ENCODE measurements at places on chromosomes 7 and 10.

GRCh38 chr7:139619367-139619657, 95.8 kb downstream of the CLEC2L start:
- DNase-seq: no peak

- peak; percentile 66 for DNase-seq
These were observed 19.5 kb downstream of the LRMDA start for GRCh38 chr10:75450644-75451640.

DNA sequence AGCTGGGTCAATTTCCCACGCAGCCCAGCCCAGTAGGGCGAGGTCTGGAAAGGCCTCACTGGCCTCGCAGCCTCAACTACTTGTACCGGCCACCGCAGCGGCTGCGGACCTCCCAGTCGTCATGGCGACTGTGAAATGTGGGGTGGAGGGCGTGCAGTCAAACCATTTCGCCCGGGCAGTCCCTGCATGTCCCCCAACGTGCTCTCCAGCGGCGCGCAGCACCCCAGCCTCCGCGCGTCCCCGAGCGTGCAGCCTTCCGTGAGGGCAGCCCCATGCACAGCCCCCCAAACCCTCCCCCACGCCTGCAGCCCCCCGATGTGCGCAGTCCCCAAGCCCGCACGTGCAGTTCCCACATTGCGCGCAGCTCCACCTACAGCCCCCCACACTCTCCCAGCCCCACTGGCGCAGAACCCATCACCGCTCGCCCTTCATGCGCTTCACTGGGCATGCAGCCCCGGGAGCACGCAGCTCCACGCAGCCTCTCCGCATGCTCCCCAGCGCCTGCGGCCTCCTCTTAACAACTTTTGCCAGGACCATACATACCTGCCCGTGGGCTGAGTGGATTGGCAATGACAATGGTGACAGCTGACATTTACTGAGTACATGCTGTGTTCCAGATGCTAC, 34.5 kb upstream of the SFTPD start:
- DNase-seq: no peak

GRCh38 chr7:155090684-155091083, 20.6 kb downstream of the HTR5A start:
- no peak for DNase-seq

DNA sequence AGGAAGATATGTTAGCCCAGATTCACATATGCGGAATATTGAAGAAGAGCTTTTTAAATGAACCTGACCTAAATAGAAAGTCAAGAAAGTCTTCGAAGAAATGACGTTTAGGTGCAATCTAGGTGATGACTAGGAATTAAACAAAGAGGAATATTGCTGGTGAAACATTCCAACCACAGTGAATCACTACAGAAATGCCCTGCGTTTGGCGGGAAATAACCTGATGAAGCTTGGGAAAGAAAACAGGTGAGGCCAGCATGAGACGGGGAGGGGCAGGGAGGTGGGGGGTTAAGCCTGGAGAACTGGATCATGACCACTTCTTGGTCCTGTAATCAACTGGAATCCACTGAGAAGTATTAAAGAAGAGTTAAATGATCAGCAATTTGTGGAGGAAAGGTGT, 299.4 kb upstream of the VSTM2A start:
- DNase-seq: no peak

DNA sequence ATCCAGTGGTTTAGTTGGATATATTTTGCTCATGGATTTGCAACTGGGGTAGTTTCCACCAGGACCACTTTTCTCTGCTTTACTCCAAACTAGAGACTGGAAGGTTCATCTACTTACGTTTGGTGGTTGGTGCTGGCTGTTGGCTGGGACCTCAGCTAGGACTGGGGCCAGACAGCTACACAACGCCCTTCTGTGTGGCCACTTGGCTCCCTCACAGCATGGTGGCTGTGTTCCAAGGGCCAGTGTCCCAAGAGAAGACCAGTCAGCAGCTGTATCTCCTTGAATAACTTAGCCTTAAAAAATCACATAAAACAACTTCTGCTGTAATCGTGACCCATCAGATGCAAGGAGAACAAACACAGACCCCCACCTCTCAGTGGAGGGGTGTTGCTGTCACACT, 4.2 kb upstream of the KCNH2 start:
- DNase-seq: no peak

GRCh38 chr7:88276605-88277153, 30.0 kb downstream of the STEAP4 start:
- no peak for DNase-seq

GRCh38 chr10:33215635-33216034, 118.8 kb downstream of the NRP1 start:
- no peak for DNase-seq

DNA sequence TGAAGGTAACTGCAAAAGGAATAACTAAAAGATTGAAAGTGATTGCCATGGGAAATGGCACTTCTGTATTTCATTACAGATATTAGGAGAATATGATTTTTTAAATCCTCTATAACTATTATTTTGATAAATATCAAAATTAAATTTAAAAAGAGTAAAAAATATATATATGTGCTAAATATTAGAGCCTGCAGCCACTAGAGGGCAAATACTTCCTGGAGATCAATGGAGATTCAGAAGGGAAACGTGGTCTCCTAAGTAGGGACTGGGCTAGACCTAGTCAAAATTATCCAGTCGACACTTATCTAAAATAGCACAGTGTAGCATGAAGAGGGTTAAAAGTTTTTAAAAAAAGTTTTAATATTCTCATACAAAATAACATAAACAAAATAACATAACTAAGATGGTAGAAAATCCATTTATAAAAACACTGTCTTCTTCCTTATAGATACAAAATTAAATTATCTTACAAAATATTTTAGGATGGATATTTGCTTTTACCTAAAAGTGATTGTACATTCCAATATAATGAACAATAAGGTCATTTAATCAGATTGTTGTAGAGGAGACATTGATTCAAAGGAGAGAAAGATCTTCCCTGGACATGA, 434.3 kb downstream of the MDFIC start:
- DNase-seq: no peak

DNA sequence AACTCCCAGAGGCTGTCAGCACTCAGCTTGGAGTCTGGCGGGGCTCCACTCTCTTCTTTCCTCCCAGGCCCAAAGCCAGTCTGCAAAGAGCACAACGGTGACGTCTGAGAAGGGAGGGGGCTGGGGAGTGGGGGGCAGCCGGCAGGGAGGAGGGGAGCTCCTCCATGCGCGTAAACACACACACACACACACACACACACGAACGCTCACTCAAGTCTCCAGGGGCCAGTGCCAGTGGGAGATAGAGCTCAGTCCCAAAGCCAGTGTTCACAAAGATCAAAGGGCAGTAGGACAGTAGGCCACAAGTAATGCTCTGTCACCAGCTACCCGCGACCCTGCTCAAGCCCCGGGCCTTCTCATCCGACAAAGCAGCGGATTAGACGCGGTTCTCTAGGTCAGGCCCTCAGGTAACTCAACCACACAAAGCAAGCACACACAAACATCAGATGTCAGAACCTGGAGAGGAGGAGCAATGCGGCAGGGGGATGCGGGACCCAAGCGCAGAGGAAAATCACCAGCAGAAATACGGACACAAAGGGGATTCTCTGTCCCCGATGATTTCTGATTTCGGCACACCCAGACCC, 19.9 kb downstream of the TCAF1 start:
- DNase-seq: peak; percentile 64

- no peak for DNase-seq
These were observed 45.9 kb downstream of the SGMS1 start for GRCh38 chr10:50577681-50578350.

DNA sequence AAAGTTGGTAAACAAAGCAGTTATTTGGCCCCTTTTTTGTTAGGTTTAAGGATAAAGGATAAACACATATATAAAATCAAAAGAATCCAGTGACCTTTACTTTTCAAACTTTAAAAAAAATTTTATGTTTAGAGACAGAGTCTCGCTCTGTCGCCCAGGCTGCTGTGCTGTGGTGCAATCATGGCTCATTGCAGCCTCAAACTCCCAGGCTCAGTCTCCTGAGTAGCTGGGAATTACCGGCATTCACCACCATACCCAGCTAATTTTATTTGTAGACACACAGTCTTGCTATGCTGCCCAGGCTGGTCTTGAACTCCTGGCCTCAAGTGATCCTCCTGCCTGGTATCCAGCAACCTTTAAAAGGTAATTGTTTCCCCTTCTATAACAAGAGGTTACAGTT, 31.3 kb downstream of the GNA12 start:
- no peak for DNase-seq

DNA sequence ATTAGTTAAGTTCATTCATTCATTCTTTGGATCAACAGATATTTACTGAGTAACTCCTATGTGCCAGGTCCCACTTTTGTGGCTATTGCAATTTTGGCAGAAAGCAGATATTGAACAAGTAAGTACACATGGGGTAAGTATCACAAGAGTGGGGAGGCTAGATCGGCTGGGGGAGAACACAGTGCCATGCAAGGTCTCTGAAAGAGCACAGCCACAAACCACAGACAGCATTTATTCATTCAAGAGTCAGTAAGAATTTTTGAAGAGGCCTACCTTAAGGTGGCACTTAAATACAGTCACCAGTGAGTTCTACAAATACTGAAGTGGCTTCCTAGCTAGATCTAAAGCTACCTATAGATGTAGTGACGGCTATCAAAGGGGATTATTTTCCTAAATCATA, 304.2 kb downstream of the RNLS start:
- no peak for DNase-seq

- no peak for DNase-seq
These were observed 97.7 kb upstream of the FEZF1 start for GRCh38 chr7:122402235-122402634.

DNA sequence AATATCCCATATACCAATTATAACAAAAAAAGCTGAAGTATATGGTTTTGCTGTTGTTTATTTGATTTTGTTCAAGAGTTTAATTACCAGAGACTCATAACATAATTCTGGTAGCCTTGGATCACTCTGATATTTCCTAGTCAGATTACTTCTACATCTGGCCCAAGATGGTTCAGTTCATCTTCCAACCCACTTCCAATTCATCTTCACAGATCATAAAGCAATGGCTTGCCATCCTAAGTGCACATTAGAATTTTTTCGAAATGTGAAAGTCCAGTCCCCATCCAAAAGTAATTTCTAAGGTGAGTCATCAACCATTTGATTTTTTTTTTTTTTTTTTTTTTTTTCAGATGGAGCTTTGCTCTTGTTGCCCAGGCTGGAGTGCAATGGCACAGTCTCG, 8.0 kb upstream of the HIBADH start:
- no peak for DNase-seq

- no peak for DNase-seq
These were observed 33.8 kb downstream of the MAP3K8 start for GRCh38 chr10:30467651-30468338.

DNA sequence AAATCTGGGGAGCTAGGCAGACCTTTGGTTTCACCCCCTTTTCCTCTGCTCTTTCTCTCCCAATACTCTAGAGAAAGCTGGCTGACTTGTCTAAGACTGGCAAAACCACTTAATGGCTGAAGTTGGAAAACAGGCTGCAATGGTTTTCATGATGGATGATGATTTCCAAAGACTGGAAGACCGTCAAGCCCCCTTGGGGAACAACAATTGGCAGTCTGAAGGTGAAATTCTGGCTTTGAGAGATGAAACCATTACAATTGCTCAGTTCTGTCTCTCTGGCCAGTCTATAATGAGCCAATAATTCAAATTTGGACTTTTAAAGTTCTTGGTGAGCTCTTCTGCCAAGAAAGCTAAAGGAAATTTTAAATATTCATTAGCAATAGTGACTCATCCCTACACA, 680.5 kb downstream of the PARD3 start:
- DNase-seq: no peak

DNA sequence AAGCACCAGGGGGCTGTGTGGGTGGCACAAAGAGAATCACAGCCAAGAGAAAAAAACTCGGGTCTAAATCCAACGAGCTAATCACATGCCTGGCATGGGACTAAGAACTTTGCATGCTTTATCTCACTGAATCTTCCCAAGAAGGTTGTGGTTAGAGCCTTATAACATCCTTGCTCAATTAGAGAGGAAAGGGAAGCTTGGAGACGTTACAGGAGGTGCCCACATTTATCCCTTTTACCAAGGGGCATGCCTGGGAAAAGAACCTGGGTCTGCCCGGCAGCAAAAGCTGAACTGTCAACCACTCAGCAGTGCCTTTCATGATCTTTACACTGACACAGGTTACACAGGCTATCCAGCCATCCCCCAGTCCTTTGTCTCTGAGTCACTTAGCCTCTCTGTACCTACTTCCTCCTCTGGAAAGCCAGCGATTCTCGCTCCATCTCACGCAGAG, 190.1 kb downstream of the PRPF18 start:
- no peak for DNase-seq

DNA sequence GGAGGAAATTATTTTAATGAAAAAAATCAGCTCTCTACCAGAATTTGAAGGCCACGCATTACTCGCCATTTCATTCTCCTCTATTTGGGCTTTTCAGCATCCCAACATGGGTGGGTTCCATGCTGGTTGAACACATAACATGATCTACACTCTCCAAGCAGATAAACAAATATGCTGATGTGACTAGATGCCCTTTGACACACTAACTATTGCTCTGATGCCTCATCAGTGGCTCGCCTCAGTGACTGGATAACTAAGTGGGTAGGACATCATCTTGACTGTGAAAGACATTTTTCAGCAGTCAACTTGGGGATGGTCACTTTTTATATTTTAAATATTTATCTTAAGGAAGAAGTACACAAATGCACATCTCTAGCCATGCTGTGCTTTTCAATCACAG, 113.9 kb upstream of the LAMB4 start:
- no peak for DNase-seq

GRCh38 chr10:101111547-101111946, 19.6 kb upstream of the TLX1 start:
- DNase-seq: no peak

DNA sequence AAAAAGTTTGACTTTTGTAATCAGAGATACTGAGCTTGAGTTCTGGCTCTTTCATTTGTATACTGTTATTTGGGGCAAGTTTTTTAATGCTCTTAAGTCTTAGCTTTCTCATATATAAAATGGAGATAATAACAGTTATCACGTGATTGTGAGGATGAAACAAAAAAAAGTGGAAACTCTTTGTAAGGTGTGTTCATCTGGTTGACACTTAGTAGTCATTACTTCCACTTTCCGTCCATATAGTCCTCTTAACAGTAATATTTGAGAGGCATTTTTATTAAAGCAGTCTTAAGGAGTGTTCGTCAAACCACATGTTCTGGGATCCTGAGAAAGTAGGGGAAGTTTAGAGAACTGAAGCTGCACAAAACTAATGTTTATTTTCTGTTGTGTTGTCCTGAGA, 65.6 kb downstream of the PTEN start:
- no peak for DNase-seq

- DNase-seq: no peak
These were observed 26.7 kb downstream of the ABCB5 start for GRCh38 chr7:20642166-20642565.
